Thymus (tissue), 14 donors: ENCODE measurements at places on chromosomes 5 and 9. TPM values are rescaled to one million over a fixed set of nuclear protein-coding genes. Genes with fewer than 3 reads are reported as not detected.

The FOXD1 gene
- total RNA-seq, result 0.05 TPM

The CD274 gene
- total RNA-seq, result 21.7 TPM

The BHMT2 gene
- 0.05 TPM for total RNA-seq

The WDR5 gene
- 18.6 TPM for total RNA-seq

The PAEP gene
- 0.38 TPM for total RNA-seq

The ZNF608 gene
- 9.3 TPM for total RNA-seq

The FLT4 gene
- 1.0 TPM for total RNA-seq

The HAVCR1 gene
- 0.14 TPM for total RNA-seq

The HAPLN1 gene
- 0.14 TPM for total RNA-seq

- DNase-seq, result no peak
Measured at GRCh38 chr5:103315455-103315854, 56.9 kb downstream of the MACIR start.

- no peak for DNase-seq
Measured at GRCh38 chr5:165127941-165128340, 1622.5 kb downstream of the MAT2B start.

GRCh38 chr5:167871091-167871490 is 420.4 kb upstream of the WWC1 start:
- DNase-seq, result no peak

- DNase-seq, result no peak
Measured at GRCh38 chr9:89489548-89490530, 8.1 kb downstream of the SEMA4D start.

- DNase-seq, result no peak
Measured at GRCh38 chr9:127059030-127059429, 63.4 kb downstream of the ANGPTL2 start.

- no peak for DNase-seq
Measured at GRCh38 chr5:58452566-58453258, 7.2 kb downstream of the PLK2 start.

- DNase-seq, result no peak
Measured at GRCh38 chr9:71333321-71333720, 211.9 kb upstream of the TRPM3 start.

GRCh38 chr9:83147315-83148149 is 84.6 kb upstream of the RASEF start:
- DNase-seq, result no peak

DNA sequence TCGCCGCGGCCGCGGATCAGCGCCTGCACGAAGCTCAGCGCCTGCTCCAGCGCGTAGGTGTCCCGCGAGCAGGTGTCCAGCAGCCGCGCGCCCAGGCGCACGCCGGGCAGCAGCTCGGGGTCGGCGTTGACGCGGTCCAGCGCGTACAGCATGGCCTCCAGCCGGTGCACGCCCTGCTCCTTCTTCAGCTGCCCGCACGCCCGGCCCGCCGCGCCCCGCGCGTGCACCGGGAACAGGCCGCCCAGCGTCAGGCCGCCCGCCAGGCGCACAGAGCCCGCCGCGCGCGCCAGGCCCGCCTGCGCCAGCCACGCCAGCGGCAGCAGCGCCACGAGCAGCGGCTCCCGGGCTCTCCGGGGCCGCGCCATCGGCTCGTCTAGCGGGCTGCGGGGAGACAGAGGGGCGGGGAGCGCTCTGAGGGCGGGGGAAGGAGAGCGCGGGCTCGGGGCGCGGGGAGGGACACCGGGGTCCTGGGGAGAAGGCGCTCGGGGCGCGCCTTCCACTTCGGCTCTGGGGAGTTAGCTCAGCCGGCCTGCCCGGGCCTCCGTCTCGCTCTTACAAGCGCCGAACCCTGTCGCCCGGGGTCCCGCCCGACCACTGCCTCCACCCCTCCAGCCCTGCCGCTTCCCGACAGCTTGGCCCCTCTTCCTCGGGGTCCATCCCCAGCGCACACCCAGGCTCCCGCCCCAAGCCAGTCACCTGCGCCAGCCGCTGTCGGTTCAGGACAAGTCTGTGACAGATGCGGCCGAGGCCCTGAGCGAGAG is at the start of gene GRM6:
GRM6 (minus strand) TSS at position 741 of the 761 bp plus-strand sequence; CDS start at position 365, 376 bp downstream.
- no peak for DNase-seq

DNA sequence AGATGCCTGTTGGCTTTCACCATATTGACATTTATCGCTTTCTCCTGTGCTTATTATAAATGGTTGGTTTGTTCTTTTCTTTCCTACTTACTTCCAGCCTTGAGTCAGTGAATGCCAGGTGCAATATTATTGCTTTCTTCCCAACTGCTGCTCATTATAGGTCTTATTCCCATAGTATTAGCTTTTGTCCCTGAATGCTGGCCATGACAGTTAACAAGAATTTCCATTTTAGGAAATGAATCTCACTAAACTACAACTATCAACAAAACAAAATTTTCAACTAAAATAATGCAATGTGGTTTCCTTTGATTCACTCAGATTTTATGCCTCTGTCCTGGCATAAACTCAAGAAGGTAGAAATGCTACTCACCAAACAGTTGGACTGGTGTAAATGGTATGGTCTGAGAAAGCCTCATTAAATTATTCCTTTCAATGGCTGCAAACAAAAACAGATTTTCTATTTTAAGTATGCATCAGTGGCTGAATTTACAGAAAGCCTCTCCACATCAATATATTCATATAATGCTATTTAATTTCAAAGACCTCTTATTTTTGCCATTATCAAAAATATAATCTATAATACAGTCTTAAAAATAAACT is 145.4 kb downstream of the TRPM6 start:
- no peak for DNase-seq

DNA sequence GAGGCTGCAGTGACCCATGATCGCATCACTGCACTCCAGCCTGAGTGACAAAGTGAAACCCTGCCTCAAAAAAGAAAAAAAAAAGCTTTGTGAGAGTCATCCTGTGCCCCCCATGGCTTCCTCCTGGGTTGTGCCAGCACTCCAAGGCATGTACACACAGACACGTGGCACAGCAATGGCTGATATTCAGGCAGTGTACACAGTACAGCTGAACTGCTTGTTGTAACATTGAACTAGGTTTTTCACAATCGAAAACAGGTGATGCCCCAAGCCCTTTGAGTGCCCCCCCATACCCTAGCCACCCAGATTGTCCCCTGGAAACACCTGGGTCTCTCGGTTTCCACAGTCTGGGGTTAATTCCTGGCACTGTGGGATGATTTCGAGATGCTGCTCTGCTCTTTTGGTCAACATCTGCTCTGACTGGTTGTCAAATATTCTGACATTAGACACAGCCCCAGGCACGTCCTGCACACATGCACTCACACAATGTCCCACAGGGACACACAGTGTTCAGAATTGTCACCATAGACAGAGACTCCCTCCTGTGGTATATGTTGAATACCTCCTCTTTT is 9.2 kb downstream of the SPINK4 start:
- no peak for DNase-seq

GRCh38 chr5:140043508-140043872 is 391 bp upstream of the NRG2 start:
- no peak for DNase-seq

GRCh38 chr9:21121595-21122251 is 19.9 kb downstream of the IFNW1 start:
- DNase-seq, result no peak

GRCh38 chr9:114538241-114538640 is 33.0 kb upstream of the WHRN start:
- DNase-seq, result no peak

DNA sequence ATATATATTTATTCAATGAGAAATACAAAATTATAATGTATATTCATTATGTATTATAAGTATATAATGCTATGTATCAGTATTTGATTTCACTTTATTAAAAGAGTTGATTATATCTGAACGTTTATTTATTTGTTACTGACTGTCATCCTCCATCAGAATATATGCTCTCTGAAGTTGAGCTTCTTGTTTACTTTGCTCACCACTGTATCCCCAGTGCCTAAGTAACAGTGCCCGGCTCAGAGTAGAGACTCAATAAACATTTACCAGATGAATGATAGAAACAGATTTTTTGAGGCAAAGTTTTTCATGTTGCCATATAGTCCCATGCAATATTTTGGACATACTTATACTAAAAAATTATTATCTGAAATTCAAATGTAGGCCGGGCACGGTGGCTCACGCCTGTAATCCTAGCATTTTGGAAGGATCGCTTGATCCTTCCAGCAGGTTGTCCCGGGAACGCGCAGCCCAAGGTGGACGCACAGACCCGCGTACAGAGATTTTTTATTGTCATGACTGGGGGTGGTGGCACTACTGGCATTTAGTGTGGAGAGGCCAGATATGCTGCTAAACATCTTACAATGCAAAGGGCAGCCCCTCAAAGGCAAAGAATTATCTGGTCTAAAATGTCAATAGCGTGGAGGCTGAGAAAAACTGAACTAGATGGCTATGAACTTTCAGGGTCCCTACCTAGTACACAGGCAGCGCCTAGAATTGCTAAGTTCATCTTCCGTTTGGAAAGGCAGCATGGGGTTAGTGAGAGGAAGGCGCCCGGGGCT is 761 bp upstream of the DNAJC25 start:
- no peak for DNase-seq

GRCh38 chr5:9283021-9283420 is 262.9 kb downstream of the SEMA5A start:
- no peak for DNase-seq

GRCh38 chr9:5042661-5043178 is 57.6 kb downstream of the JAK2 start:
- DNase-seq, result no peak

DNA sequence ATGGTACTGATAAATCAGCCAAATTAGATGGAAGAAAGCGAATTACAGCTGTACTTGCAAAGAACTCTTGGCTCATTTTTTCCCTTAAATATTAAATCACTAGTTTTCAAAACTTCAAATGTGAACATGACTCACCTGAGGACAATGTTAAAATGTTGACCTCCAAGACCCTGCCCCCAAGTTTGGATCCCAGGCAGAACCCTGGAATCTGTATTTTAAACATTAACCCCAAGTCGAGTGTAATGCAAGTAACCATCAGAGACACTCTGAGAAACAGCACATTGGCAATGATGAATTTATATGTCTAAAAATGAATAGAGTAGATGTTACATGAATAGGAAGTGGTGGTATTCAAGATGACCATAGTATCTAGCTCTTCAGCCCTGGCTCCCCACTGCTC is 2.3 kb upstream of the CD274 start:
- DNase-seq, result no peak

- no peak for DNase-seq
Measured at GRCh38 chr5:149810856-149811255, 80.7 kb downstream of the PPARGC1B start.

- DNase-seq, result no peak
Measured at GRCh38 chr5:4230471-4230785, 634.8 kb downstream of the IRX1 start.

- DNase-seq, result no peak
Measured at GRCh38 chr9:127172066-127172707, 49.8 kb upstream of the ANGPTL2 start.

DNA sequence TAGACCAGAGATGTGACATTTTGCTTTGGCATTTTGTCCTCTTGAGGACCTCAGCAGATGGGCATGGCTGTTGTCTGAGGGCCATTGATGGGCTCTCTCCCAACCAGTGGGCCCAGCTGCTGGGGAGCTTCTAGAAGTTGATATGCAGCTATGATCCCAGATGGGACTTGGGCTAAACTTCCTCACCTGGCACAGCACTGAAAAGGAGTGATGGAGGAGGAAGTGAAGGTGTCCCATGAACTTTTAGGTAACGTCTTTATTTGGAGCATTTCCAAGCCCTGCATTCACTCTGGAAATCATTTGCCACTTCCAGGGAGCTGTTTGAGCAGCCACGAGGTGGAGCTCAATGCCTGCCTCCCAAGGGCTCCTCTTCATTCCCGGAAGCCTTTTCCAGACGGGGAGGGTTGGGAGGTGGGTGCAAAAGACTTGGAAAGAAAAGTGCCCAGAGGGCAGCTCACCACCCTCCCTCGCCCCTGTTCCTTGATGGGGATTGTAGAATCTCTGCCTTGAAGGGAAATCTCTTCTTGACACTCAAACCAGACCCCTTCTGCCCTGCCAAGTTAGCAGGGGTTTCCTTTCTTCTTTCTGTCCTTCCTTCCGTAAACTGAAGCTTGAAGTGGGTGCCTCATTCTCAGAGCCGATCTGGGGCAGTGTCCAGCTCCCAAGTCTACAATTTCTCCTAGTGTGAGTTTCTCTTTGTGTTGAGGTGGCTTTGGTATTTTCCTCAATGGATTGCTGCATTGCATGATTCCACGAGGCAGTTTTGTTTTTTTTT is 18.1 kb upstream of the NEUROG1 start:
- DNase-seq, result no peak

DNA sequence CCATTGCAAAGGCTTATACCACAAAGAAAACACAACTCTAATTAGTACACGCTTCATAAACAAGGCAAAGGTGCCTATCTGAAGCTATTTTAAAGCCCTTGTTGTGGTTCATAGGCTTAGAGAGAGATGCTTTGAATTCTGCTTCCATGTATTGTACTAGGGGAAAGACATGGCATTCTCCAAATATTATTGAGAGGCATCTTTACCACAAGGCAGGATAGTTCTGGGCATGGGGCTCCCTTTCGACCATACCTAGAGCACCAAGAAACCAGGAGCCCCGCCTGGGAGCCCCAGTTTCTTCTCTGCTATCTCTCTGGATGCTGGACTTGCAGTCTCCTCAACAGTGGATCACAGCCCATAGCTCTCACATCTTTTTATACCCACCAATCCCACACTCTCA is 93.7 kb downstream of the NFIB start:
- no peak for DNase-seq

GRCh38 chr5:146645342-146645741 is 129.4 kb upstream of the GPR151 start:
- peak; percentile 4 for DNase-seq

DNA sequence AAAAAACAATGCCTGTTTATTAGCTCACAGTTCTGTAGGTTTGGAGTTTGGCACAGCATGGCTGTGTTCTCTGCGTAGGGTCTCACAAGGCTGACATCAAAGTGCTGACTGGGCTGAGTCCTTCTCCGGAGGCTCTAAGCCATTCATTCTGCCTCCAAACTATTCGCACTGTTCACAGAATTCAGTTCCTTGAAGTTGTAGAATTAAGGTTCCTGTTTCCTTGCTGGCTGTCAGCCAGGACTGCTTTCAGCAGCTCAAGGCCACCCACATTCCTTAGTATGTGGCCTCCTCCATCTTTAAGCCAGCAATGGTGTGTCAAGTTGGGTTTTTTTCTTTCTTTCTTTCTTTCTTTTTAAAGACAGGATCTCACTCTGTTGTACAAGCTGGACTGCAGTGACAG is 161.9 kb downstream of the CDH6 start:
- no peak for DNase-seq

- no peak for DNase-seq
Measured at GRCh38 chr9:101443364-101443771, 7.8 kb upstream of the ALDOB start.
